ENCODE measurements at places on chromosomes 5 and 9.
A peak's percentile ranks its signal among the peaks of the same experiment; 100 is the strongest.

DNA sequence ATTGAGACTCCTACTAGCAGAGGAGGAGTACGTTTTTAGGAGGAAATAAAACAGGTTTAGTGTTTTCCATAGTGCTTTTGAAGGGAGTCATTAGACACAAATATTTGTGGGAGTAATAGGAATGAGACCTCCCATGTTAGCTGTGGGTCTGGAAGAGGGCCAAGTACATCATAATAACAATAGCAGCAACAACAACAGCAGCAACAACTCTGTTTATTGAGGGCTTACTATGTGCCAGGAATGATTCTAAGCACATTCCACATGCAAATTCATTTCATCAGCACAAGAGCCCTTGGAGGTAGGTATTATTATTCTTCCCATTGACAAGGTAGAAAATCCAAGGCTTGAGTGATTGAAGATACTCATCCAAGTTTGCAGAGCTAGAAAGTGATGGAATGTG, 384.2 kb upstream of the RPS23 start:
- no peak for DNase-seq
- no peak overlapping the region for H3K27ac ChIP-seq
- no peaks in the 10 kb centered on the region for H3K4me1 ChIP-seq
- H3K4me3 ChIP-seq = no peak overlapping the region
- H3K27me3 ChIP-seq = peaks cover 6% of the 10 kb centered on the region

GRCh38 chr5:478982-479535, 36.1 kb downstream of the EXOC3 start:
- no peak for DNase-seq
- no peak overlapping the region for H3K4me3 ChIP-seq
- no peak overlapping the region for H3K27ac ChIP-seq
- peaks cover 27% of the 10 kb centered on the region for H3K27me3 ChIP-seq
- no peaks in the 10 kb centered on the region for H3K36me3 ChIP-seq

DNA sequence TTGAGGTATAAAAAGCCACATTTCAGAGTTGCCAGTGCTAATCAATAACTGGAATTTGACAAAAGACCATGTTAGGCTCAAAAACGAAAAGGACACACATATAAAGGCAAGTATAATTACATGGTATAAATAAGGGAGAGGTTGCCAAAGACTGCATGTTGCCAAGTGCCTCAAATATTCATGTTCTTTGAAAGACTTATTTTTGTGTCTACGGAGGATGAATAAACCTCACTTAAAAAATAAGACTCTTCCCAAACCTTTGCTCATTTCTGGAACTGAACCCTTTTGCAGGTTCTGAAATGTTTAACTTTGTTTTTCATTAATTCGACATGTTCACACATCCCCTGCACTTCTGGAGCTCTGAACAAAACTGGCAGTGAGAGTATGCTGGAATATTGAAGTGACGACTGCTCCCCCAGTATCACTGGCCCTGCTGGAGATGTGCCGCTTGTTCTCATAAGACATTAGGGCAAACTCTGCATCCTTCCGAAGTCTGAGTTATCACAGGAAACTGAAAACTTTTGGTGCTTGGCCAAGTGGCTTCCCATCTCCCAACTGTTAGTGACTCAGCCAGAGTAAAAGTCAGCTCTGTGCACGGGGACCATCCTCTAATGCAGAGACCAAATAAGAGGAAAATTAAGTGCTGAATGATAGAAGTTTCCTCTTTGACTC, 336.8 kb downstream of the GLIS3 start:
- no peaks in the 10 kb centered on the region for H3K36me3 ChIP-seq
- H3K4me3 ChIP-seq = 0 out of 2 replicates have a peak overlapping the region, but pooled peaks have one; percentile 1
- peak; percentile 90 for DNase-seq
- H3K4me1 ChIP-seq = peaks cover 36% of the 10 kb centered on the region
- no peaks in the 10 kb centered on the region for H3K27me3 ChIP-seq
- H3K27ac ChIP-seq = peak overlapping the region; percentile 37

DNA sequence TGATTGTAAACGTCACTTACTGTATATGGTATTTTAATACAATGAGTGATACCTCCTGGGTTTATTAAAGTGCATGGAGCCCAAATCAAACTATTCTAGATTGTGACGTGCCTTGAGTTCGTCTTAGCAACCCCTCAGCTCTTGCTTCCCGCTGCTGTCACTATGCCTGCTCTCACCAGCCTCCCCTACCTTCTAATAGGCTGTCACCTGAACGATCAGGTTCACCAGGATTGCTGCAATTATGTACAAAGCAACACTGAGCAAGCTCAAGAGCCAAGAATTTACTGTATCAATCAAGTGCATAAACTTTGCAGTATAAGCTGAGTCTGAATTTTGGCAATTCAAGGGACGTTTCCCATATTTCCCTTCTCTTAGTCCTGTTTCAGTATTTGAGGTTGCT, 3.0 kb downstream of the LECT2 start:
- DNase-seq = no peak
- H3K27ac ChIP-seq = no peak overlapping the region
- H3K27me3 ChIP-seq = no peaks in the 10 kb centered on the region
- no peak overlapping the region for H3K4me3 ChIP-seq
- H3K4me1 ChIP-seq = no peaks in the 10 kb centered on the region

- DNase-seq = no peak
- no peak overlapping the region for H3K27ac ChIP-seq
- H3K27me3 ChIP-seq = no peaks in the 10 kb centered on the region
- no peak overlapping the region for H3K4me3 ChIP-seq
- H3K4me1 ChIP-seq = no peaks in the 10 kb centered on the region
Measured at GRCh38 chr9:73640971-73641370, 489.3 kb downstream of the ANXA1 start.

DNA sequence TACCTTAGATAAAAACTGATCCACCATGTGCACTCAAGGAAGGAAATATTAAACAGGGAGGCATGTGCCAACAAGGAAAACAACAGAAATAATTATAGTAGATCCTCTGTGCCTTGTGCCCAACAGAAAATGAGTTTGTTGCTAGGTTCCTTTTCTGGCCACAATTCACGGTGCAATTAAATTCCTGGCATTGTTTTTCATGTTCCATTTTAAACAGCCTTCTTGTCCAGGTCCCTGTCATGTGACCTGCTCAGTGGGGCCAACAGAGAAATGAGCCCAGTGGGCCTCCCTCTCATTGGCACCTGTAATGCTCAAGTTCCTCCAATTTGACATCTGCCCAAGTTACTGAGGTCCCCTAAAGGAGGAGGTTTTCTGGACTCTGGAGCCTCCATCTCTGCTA, 56.5 kb downstream of the SPOCK1 start:
- no peak overlapping the region for H3K27ac ChIP-seq
- no peak overlapping the region for H3K4me3 ChIP-seq
- H3K27me3 ChIP-seq = no peaks in the 10 kb centered on the region
- DNase-seq = no peak
- H3K36me3 ChIP-seq = peaks cover 5% of the 10 kb centered on the region
- H3K4me1 ChIP-seq = no peaks in the 10 kb centered on the region

GRCh38 chr9:87500491-87501270, 3.0 kb downstream of the DAPK1 start:
- H3K36me3 ChIP-seq = no peaks in the 10 kb centered on the region
- peak; percentile 17 for DNase-seq
- H3K27ac ChIP-seq = no peak overlapping the region
- H3K27me3 ChIP-seq = peaks cover 37% of the 10 kb centered on the region
- H3K4me1 ChIP-seq = no peaks in the 10 kb centered on the region

- no peak for DNase-seq
- H3K4me1 ChIP-seq = no peaks in the 10 kb centered on the region
- no peak overlapping the region for H3K4me3 ChIP-seq
- H3K27me3 ChIP-seq = no peaks in the 10 kb centered on the region
- peaks cover 47% of the 10 kb centered on the region for H3K36me3 ChIP-seq
Measured at GRCh38 chr9:36125062-36125855, 11.3 kb upstream of the GLIPR2 start.

DNA sequence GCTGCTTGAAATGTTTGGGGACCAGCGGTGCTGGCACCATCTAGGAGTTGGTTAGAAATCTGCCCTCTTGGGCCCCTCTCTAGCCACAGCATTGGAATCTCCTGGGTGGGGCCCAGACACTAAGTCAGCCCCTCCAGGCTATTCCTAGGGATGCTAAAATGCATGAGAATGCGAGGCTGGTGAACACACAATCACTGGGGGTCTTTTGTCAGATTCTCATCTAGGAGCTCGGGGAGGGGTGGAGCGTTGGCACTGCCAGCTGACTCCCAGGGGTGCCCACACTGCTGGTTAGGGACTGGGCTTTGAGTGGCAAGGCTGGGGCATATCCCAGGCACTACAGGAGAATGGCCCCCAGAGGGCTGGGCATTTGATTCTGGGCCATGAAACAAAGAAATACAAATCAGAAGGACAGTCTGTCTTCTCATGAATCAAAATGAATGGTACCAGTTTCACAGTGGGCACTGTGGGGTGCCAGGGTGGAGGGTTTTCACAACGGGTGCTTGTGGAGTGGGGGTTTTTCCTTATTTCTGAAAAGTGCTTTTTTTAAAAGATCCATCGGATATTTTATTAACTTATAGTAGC, 127.8 kb upstream of the RAPGEF1 start:
- DNase-seq = no peak
- H3K27me3 ChIP-seq = no peaks in the 10 kb centered on the region
- no peaks in the 10 kb centered on the region for H3K36me3 ChIP-seq
- no peak overlapping the region for H3K4me3 ChIP-seq
- no peak overlapping the region for H3K27ac ChIP-seq
- no peaks in the 10 kb centered on the region for H3K4me1 ChIP-seq

DNA sequence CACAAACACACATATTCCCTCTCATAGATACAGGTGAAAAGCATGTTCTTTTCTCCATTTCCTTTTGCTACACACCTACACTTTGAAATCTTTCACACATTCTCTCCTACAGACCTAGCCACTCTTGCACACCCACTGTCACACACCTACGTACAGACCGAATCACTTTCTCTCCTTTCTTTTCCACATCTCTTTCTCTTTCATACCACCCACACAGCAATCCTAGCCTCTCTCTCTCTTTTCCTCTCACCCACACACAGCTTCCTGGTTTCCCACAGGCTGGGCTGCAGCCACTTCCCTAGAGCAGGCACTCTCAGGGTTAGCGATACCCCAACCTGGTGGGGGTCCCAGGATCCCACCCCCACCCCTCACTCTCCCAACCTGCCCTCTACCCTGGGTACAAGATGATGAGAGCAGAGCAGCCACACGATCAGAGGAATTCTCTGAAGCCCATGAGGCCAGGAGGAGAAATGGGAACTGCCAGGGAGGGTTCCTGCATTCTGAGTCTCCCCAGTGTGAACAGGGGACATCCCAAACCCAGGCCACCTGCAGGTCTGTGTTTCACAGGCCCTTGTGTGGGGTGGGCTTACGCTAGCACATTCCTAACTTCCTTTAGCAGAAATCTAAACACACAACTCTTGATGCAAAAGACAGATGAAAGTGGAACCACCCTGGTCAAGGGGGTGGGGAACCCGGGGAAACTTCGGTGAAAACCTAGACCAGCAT, 17.1 kb upstream of the SYNPO start:
- H3K27ac ChIP-seq = no peak overlapping the region
- no peaks in the 10 kb centered on the region for H3K36me3 ChIP-seq
- DNase-seq = no peak
- H3K27me3 ChIP-seq = no peaks in the 10 kb centered on the region

- no peak overlapping the region for H3K27ac ChIP-seq
- H3K36me3 ChIP-seq = no peaks in the 10 kb centered on the region
- H3K4me1 ChIP-seq = no peaks in the 10 kb centered on the region
- H3K27me3 ChIP-seq = no peaks in the 10 kb centered on the region
- peak; percentile 38 for DNase-seq
- no peak overlapping the region for H3K4me3 ChIP-seq
Measured at GRCh38 chr9:101093620-101094019, 65.1 kb downstream of the PLPPR1 start.

DNA sequence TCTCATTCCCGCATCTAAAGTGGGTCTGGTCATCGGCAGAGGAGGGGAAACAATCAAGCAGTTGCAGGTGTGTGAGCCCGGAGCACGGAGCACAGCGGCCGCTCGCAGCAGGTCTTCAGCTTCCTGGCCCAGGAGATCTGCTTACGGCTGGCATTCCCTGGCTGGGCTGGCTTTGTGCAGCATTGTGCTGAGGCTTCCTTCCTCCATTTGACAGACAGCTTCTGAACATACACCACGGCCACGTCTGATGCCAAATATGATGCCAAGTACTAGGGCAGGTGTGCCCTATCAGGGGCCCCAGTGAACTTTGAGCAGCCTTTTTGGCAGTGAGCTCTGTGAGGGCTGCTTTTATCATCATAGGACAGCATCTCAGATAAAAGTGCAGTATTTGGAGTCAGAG, 37.1 kb downstream of the FUBP3 start:
- no peak for DNase-seq
- H3K36me3 ChIP-seq = peaks cover 67% of the 10 kb centered on the region
- no peak overlapping the region for H3K27ac ChIP-seq
- H3K4me1 ChIP-seq = no peaks in the 10 kb centered on the region
- H3K4me3 ChIP-seq = no peak overlapping the region

GRCh38 chr9:79154806-79155205, 417.0 kb upstream of the TLE4 start:
- no peaks in the 10 kb centered on the region for H3K36me3 ChIP-seq
- no peak overlapping the region for H3K27ac ChIP-seq
- DNase-seq = no peak
- no peaks in the 10 kb centered on the region for H3K4me1 ChIP-seq
- no peak overlapping the region for H3K4me3 ChIP-seq

DNA sequence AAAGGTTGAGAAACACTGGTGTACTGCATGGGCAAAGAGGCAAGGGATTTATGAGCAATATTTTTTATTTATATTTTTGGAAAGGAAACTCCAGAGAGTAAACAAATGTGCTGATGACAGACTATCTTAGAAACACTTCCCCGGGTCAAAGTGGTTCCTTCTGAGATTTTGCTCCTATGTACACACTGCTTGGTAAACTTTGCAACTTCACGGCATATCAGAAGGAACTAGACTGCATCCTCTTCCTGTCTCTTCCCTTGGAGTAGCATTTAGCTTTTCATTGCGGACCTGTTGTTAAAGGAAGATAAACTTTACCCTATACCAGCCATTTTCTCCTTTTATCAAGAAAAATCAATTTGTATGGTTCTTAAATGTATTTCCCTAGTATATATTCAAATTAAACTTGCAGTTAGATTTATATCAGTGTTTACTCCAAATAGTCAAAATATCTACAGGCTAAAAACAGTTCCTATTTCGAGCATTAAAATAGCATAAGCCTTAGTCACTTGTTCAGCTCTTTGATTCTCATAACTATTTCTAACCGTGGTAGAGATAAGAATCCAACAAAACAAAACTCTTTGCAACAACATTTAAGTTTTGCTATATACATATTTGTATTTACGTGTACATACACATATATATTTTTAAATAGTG, 48.0 kb upstream of the LRRC19 start:
- H3K27ac ChIP-seq = no peak overlapping the region
- DNase-seq = no peak
- no peak overlapping the region for H3K4me3 ChIP-seq
- H3K4me1 ChIP-seq = no peaks in the 10 kb centered on the region
- no peaks in the 10 kb centered on the region for H3K27me3 ChIP-seq

DNA sequence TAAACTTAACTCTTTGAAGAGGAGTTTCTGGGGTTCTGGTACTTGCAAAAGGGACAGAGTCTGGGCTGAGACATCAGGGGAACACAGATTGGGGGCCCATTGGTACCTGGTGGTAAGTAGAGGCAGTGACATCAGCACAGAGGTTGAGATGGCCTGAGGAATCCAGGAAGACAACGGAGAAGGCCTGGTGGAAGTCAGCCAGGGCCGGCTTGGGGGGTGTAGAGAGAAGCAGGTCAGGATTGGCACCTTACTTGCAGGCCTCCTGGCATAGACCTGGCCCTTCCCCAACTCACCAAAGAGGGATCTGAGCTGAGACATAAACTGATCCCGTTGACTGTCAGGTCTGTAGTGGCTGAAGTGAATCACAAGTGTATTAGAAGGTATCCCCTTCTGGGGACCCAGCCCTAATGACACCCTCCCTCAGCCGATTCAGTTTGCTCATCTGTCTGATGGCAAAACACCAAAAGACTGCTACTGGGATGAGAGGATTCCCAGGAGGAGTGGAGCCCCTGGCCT, 5.5 kb downstream of the NOL6 start:
- peaks cover 40% of the 10 kb centered on the region for H3K36me3 ChIP-seq
- peaks cover 15% of the 10 kb centered on the region for H3K4me1 ChIP-seq
- no peak overlapping the region for H3K4me3 ChIP-seq
- no peak overlapping the region for H3K27ac ChIP-seq
